Skeletal muscle tissue (tissue), 5 donors: ENCODE measurements at places on chromosomes 3 and 15. TPM values are rescaled to one million over a fixed set of nuclear protein-coding genes. Genes with fewer than 3 reads are reported as not detected.

SEMA3G gene
- 4.7 TPM for total RNA-seq

CYP8B1 gene
- total RNA-seq: not detected

FSTL1 gene
- 377 TPM for total RNA-seq

GREM1 gene
- total RNA-seq: 0.52 TPM

GOLGA6L6 gene
- total RNA-seq: not detected

C3orf62 gene
- total RNA-seq: 1.6 TPM

LRRC49 gene
- total RNA-seq: 11.0 TPM

ENTPD3 gene
- 1.6 TPM for total RNA-seq

BFSP2 gene
- 2.1 TPM for total RNA-seq

FANCD2OS gene
- not detected for total RNA-seq

MAGEL2 gene
- total RNA-seq: 9.9 TPM

MYO5C gene
- 3.7 TPM for total RNA-seq

P4HTM gene
- 17.2 TPM for total RNA-seq
